Left lung (tissue), 14 donors: ENCODE measurements at places on chromosomes 6 and 20.
A peak's percentile ranks its signal among the peaks of the same experiment; 100 is the strongest.

DNA sequence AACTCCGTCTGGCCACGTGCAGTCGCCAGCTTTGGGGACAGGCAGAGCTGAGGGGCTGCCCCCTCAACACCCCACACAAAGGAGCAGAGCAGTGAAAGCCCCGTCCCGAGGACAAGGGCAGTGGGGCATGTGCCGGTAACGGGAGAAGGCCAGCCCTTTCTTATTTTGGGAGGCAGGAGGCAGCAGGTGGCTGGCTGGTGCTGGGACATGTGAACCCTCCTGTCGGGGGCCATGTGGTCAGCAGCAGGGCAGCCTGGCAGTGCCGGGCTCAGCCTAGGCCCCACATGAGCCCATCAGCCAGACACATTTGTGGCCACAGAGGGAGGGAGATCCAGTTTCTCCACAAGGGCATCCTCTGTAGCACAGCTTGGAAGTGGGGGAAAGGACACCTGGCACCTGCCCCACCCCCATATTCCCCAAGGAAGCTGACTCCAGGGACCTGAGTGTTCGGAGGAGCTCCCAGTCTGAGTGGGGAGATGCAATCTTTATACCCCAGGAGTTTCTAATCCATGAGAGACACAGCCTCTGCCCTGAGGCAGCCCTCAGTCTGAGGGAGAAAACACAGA is 137.6 kb downstream of the MRPL14 start:
- DNase-seq = no peak

DNA sequence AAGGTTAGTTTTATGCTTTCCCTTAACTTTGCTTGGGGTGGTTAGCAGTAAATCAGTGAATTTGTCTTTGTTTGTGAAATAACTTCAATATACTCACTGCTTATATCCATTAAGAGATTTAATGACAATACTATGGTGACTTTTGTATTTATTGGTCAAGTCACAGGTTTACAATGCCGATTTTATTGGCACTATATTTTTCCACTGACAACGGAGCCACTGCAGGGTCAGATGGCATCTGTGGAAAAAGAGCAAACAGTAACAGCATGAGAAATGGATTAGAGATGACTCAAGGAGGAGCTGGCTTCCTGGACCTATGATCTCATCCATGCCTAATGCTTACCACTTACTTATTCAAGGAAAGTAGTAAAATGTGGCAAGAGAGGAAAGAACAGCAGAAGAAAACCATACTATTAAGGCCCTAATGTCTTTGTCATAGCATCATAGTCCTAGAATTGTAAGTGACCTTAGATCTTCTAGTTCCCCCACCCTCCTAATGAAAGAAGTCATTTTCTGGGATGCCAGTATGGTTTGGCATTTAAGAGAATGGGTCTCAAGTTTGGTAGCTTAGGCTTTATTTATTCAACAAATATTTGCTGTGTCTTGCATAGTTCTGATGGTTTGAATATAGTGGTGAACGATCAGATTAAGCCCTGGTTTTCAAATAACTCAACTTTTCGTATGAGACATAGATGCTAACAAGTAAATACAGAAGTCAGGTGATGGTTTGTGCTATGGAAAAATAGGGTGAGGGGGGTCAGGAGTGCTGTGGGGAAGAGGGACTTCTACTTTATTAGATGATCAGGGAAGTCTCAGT is 18.5 kb downstream of the RNF144B start:
- no peak for DNase-seq

- no peak for DNase-seq
Observed at GRCh38 chr20:32470940-32471339, 112.8 kb downstream of the ASXL1 start.

DNA sequence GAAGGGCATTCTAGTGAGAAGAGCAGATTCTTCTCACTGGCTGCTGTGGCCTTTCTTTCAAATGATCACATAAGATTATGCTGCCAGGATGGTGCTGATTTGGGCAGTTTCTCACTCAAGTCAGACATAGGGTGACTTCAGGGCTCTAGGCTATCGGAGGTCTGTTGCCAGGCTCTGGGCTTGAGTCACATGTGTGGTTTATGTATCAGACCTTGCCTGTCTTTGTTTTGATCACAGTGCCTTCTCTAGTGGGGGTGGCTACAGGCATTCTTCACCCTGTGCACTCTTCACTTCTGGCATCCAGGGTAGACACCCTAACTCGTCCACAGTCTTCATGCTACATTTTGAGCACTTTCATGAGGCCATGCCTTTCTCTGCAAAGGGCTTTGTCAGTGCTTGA is 823.7 kb upstream of the MAN1A1 start:
- DNase-seq = no peak

GRCh38 chr6:99841297-99841696 is 152.7 kb downstream of the MCHR2 start:
- DNase-seq = no peak

DNA sequence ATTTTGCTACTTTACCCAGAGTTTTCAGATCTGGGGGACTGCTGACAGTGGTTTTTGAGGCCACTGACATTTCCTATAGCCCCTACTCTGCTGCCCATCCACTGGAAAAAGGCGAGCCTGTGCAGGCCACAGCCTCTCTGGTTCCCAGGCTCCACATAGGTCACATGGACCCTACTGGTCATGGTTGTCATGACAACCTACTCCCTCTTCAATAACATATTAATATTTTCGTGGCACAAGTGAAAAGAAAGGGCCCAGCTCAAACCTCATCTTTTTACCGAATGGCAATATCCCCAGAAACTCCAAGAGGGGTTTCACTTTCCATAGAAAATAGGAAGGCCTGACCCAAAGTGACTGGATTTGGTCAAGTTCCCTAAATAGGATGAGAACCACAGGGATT is 11.0 kb upstream of the FOXO3 start:
- DNase-seq = no peak

- DNase-seq = no peak
Observed at GRCh38 chr6:151376440-151376839, 14.9 kb downstream of the ZBTB2 start.

DNA sequence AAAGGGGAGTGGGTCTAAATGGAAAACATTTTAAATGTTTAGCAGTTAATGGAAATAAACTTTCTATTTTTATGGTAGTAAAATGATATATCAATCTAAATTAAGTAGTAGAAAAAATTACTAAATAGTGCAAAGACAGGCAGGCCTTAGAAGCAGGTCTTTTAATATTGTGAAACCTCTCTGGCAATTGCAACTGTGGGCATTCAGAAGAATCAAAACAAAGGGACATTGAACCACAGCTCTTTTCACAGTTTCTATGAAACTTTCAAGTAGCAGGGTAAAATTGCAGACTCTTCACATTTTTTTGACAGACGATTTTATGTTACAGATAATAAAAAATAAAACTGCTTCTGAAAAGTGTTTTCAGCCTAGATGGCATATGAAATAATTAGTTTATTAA is 533.7 kb downstream of the BCKDHB start:
- no peak for DNase-seq

DNA sequence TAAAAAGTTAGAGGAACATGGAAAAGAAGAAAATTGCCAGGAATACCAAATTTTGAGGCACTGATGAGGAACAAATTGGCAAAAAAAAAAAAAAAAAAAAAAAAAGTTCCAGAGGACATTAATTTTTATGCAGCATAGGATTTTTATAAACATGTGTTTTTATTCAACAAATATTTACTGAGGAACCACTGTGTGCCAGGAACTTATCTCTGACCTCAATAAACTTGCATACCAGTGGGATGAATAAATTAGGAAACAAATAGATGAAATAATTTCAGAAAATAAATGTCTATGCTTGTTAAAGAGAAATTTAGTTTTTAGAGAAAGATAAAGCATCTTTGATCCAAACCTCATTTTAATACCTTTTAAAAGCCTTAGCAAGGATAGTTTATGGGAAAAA is 175.1 kb downstream of the PDE10A start:
- no peak for DNase-seq

DNA sequence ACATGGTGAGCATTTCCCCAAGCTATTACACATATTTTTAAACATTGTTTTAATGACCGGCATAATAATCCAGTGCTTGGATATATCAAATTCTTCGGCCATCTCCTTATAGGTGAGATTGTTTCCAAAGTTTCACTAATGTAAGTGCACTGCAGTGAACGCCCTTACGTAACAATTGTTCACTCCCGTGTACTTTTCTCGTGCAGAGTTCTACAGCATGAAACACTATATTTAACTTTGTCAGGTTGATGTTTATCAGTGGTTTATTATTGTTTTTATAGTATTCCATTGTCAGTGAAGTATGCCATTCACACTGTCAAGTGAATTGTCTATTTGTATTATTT is 3.4 kb upstream of the GZF1 start:
- no peak for DNase-seq

- no peak for DNase-seq
Observed at GRCh38 chr20:23408957-23409356, 12.3 kb downstream of the NAPB start.

GRCh38 chr6:1170794-1171193 is 141.1 kb upstream of the FOXQ1 start:
- peak; percentile 31 for DNase-seq

GRCh38 chr6:31689249-31690110 is 8.6 kb upstream of the LY6G5C start:
- no peak for DNase-seq

- DNase-seq = no peak
Observed at GRCh38 chr6:113048741-113049140, 701.6 kb downstream of the RFPL4B start.

GRCh38 chr20:11080010-11080409 is 406.2 kb upstream of the JAG1 start:
- DNase-seq = no peak

DNA sequence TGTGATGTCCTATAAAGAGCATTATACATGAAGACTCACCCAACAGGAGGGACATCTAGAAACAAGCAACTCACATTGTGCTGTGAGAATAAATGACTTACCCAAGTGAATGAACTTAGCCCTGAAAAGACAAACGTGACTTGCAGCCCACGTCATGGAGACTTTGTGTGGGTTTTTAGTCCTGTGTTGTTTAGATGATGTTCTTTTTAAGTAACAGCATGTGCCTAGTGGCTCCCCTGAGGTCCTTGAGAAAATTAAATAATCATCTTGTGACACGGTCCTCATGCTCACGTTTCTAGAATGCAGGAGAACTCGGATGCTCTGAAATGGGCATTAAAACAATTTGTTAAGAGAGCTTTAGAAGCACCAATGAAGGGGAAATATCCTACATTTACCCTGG is 165.1 kb downstream of the SASH1 start:
- DNase-seq = no peak

- peak; percentile 69 for DNase-seq
Observed at GRCh38 chr20:19552221-19553180, 205.6 kb upstream of the RIN2 start.

- DNase-seq = no peak
Observed at GRCh38 chr6:397604-398003, 6.1 kb downstream of the IRF4 start.

DNA sequence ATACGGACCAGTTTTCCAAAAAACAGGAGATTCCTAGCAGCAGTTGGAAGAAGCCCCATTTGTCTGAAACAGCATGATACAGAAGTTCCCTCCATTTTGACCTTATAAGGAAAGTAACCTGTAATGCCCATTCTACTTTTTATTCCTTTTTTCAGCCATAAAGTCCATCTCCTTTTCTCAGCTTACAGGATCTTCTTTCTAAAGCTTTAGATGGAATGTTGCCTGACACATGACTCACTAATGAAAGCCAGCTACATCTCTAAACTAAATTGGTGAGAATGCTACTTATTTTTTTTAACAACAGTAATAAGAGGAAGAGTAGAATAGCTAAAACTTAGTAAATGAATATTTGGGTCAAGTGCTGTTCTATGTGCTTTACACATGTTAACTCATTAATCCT is 234.1 kb downstream of the CDH26 start:
- no peak for DNase-seq

GRCh38 chr6:139738801-139739455 is 364.5 kb upstream of the CITED2 start:
- no peak for DNase-seq

GRCh38 chr20:4158466-4159050 is 143.2 kb upstream of the RNF24 start:
- DNase-seq = no peak

DNA sequence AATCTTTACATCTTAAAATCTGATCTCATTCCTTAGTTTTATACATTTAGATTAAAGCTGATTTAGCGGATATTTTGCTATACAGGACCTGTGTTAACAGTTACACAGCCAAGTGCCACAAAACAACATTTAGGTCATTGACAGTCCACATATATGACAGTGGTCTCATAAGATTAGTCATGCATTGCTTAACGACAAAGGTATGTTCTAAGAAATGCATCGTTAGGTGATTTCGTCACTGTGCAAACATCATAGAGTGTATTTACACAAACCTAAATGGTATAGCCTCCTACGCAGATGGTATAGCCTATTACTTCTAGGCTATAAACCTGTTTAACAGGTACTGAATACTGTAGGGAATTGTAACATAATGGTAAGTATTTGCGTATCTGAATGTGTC is 21.6 kb downstream of the ADGRG6 start:
- no peak for DNase-seq

GRCh38 chr6:52728394-52728793 is 34.9 kb downstream of the GSTA2 start:
- no peak for DNase-seq

GRCh38 chr20:41308290-41308711 is 9.2 kb downstream of the ZHX3 start:
- DNase-seq = no peak

GRCh38 chr20:52439375-52439774 is 247.8 kb upstream of the ZFP64 start:
- no peak for DNase-seq

DNA sequence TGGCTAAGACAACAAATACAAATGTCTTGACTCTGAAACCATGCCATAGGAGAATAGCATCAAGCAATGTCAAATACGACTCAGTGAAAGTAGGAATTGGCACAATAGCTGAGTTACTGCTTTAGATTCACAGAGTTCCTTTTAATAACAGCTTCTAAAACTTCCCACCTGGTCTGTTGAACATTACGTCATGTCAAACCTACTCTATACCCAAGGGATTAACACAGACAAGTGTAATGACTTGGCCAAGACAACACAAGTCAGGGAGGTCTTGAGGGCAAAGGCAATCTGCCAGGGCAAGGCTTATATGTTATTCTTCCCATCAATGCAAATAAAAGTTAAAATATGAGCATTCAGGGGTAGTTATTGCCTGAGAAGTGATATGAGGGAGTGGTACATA is 265.1 kb upstream of the PRDM1 start:
- DNase-seq = no peak

DNA sequence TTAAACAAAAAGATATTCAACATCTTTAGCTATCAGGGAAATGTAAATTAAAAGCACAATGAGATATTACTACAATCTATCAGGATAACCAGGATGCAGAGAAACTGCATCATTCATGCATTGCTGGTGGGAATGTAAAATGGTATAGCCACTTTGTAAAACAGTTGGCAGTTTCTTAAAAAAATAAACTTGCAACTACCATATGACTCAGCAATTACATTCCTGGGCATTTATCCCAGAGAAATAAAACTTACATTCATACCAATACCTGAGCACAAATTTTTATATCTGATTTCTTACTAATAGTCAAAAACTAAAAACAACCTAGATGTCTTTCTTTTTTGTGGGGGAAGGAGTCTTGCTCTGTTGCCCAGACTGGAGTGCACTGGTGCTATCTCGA is 190.3 kb upstream of the TAB2 start:
- no peak for DNase-seq
